Activated T-helper 1 cell treated with anti-CD3 and anti-CD28 coated beads, Interleukin-12 subunit alpha, Interleukin-12 subunit beta, Interleukin-2, Interleukin-4 antibody, amounts not matched to agents 30 ng/mL and 10 ng/mL and 1 ng/mL, durations not matched to agents 14 hours and 24 hours and 36 hours (primary cell): ENCODE measurements at places on chromosomes 16 and 17.

- DNase-seq, result no peak
Measured at GRCh38 chr17:40915199-40915661, 22.2 kb downstream of the KRT23 start.

GRCh38 chr17:80388175-80388574 lies 26.8 kb upstream of the ENDOV start:
- DNase-seq, result no peak

DNA sequence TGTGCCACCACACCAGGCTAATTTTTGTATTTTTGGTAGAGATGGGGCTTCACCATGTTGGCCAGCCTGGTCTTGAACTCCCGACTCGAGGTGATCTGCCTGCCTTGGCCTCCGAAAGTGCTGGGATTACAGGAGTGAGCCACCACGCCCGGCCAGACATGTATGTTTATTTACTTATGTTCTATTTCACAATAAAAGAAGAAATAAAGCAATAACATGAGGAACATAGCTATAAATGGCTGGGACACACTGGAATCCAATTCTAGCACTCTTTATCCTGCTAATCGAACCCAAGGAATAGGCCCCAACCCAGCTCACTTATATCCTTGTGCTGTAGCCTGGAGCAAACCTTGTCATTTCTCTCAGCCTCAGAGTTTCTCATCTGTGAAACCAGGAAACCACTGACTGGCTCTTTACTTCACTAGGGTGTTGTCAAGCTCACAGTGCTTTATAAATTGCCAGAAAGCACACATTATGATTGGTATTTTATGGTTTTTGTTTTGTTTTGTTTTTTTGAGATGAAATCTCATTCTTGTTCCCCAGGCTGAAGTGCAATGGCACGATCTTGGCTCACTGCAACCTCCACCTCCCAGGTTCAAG lies 4.3 kb upstream of the ODAD4 start:
- DNase-seq, result no peak

DNA sequence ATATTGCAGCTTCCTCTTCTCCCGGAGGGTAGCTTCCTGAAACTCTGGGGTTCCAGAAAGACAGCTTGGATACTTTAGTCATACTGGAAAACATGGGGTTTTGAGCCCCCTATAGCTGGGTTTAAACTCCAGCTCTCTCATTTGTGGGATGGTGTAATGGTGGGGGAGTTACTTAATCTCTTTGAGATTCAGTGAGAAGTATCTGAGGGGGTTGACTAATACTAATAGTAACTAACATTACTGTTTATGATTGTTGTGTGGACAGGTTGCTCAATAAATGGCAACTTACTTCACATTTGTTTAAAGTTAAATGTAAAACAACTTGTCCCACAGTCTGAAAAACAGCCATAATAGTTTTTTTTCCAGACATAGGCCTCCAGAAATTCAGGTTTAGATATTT lies 5.1 kb upstream of the SUZ12 start:
- DNase-seq, result no peak

DNA sequence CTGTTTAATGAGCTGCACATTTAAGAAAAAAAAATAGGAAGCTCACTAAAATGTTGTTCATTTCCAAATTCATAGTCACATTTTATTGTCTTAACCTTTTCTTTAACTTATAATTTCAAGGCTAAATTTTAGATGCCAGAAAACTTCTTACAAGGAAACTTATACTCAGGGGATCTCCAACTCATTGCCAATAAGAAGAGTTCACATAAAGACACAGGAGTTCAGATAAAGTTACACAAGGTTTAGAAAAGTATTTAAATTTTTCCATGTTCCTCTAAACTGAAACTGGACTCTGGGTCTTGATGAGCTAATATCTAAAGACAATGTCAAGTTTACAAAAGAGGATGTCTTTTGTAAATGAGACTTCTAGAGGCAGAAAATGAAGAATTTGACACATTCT lies 190.7 kb upstream of the KCNJ16 start:
- DNase-seq, result no peak

GRCh38 chr17:45143094-45143670 lies 5.1 kb upstream of the HEXIM1 start:
- no peak for DNase-seq

- no peak for DNase-seq
Measured at GRCh38 chr17:35023538-35023937, 40.0 kb downstream of the RFFL start.

DNA sequence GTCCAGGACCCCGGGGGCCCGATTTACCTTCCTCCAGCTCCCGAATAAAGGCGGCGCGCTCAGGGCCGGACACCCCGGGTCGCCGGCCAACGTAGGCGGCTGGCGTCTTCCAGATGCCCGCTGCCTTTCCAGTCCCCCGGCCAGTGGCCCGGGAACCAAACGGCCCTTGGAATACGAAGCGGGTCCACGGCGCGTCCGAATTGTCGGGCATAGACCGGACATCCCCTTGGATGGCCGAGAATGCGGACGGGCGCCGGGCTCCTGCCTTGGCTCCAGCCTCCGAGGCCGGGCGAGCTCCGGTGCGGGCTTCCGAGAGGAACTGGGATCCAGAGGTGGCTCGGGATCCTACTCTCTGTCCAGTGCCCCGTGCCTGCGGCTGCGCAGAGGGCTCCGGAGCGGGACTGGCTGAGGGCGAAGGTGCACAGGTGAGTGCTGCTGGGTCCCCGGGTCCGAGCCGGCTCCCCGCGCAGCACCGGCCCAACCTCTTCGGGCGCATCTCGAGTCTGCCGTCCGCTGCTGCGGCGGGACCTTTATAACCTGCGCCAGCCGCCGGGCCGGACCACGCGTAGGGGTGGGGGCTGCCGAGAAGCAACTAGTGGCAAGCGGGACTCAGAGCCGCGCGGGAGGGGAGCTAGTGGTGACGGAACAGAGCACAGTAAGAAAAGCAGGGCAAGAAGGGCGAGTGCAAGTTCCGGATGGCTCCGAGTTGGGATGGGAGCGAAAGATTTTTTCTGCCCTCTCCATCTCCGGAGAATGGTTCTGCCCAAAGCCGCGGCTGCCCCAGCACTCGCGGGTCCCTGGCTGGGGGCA lies at the start of gene HAP1:
Gene HAP1 (minus strand): TSS at position 505 of the 810 bp plus-strand sequence. CDS start 9 bp downstream, at position 496.
- DNase-seq, result no peak
